ENCODE measurements at places on chromosomes 7 and 10.

DNA sequence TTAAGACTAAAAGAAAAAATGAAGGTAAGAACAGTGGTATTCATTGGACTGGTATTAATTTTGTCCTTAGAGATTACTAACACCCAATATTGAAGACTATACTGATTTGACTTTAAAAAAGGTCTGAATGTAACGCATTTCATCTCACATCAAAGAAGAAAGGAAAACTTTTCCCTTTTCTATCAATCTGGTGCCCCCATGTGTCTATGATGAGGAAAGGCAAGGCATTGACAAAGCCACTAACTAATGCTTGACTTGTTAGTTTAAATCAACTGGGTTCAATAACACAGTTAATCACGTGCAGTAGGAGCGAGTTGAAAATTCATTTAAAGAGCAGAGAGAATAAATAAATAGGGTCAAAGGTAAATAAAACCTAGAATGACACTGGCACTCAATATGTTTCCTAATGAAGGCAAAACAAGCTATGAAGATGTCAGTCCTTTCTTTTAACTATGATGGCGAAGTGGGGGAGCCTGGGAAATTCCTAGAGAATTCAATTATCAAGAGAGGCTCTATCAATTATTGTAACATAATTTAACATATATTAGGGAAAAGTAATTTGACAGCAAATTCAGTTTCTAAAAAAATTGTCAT lies 180.9 kb downstream of the ANK3 start:
- peak; percentile 10 for DNase-seq

DNA sequence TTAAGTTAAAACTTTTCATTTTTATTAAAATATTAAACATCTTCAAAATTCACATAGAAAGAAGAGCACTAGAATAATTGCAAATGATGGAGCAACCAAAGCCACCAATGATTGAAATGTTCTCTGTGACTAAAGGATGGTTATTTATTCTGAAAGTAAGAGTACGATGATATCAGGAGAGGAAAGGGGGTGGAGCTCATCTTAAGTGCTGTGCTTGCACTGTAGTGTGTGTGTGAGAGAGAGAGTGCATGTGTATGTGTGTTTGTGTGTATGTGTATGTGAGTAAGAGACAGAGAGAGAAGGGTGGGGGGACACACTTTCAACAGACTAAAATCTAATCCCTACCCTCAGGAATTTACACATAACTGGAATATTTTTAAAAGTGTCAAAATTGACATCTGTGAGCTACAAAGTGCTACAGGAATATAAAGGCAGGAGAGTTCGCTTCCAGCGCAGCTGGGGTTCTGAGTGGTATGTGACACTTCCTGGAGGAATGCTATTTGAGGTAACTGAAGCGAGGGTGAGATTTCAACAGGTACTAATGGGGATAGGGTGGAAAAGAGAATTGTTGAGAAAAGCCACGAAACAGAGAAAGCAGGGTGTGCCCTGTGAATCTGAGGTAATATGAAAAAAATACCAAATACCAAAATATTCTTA lies 57.2 kb upstream of the SMNDC1 start:
- no peak for DNase-seq

DNA sequence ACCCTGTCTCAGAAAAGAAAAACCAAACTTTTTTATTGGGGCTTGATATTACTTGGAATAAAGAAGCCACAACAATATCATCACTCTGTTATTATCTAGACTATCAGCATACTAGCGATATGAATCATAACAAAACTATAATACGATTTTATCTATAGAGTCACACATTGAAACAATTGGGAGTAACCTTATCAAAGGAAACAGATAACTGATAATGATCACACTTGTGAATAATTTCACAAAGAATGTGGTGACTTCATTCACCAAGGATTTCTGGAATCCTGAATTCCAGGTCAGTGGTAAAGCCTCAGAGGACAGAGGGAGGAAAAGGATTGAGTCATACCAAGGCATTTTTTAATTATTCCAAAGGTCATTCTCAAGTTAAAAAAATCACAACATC lies 32.1 kb upstream of the NMT2 start:
- DNase-seq = no peak

- DNase-seq = no peak
Observed at GRCh38 chr7:43137811-43138210, 25.4 kb downstream of the HECW1 start.

DNA sequence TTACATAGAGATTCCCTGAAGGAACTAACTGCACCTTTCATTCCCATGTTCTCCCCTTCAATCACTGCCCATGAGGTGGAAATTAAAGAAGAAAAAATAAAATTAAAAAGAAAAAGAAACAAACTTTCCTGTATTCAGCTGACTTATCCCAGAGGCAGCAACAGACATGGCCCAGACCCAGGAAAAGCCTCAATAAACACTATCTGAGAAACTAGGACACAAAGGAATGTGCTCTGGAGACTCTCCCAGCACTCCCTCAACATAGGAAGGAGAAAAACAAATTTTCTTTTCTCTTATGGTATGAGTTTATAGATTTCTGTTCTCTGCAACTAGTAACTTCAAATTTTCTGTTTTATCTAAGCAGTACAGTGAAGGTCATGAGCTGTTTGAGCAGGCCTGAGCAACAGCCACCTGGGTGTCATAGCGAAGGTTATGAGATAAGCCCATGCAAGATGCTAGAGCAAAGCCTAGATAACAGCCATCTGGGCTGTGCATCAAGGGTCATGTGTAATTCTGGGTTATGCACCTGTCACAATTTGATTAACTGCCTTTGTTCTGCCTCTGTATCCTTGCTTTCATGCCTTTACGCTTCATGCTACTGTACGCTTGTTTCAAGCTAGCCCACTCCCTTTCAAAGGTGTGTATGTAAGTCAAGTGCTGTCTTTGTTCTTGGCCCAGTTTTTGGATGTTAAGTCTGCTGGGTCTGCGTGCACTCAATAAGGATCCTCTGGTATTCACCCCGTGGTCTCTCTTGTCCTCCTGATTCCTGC lies 11.0 kb upstream of the OR6B1 start:
- DNase-seq = no peak

- peak; percentile 96 for DNase-seq
Observed at GRCh38 chr7:140506788-140507464, 27.6 kb upstream of the MKRN1 start.

- DNase-seq = peak; percentile 57
Observed at GRCh38 chr10:32346551-32347362, at the start of gene EPC1. TSS of gene EPC1 (minus strand) at chr10:32347158. CDS start at chr10:32346915, 243 bp downstream.

DNA sequence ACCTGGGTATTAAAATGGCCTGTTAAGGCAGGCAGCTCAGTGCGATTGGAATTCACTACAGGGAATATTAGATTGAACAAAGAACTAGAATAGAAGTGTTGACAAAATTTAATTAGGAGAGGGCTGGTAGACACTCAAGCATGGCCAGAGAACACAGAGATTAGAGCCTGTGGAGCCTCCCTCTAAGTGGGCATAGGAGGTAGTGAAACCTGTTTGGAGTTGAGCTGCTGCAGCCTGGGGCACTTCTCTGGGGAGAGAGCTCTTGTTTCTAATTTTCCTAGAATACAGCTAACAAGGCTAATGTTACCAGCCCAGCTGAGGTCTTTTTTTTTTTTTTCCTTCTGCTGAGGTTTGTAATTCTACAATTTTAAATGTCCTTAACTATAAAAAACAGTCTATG lies 46.4 kb downstream of the TMEM168 start:
- DNase-seq = peak; percentile 74

DNA sequence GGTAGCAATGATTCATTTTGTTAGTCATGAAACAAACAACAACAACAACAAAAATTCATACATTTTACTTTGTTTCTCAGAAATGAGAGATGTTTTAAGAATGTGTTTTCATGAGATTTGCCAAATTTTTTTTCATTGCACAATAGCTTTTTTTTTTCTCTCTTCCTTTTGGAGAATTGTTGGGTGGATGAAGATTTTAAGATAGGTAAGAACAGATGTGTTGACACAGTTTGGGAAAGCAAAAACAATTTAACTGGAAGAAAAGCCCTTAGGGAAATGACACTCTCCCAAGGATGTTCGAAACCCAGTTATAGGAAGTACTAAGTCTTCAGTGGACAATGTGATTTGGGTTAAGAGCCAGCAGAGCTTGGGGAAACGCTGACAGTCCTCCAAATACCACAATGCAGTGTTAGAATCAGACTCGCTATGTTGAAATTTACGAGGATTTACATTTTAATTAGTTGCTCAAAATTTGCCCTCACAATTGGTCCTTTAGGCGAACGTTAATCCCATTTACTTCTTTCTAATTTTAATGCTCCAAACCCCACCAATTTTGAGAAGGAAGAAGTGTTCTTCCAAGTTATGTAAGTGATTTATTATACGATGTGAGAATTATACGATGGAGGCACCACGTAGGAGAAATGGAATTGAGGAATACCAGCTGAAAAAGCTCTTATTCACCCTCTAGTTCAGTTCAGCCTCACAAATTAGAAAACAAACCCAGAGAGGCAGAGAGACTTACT lies 61.2 kb downstream of the HHEX start:
- no peak for DNase-seq

GRCh38 chr10:127485153-127485857 lies 63.8 kb upstream of the NPS start:
- no peak for DNase-seq

DNA sequence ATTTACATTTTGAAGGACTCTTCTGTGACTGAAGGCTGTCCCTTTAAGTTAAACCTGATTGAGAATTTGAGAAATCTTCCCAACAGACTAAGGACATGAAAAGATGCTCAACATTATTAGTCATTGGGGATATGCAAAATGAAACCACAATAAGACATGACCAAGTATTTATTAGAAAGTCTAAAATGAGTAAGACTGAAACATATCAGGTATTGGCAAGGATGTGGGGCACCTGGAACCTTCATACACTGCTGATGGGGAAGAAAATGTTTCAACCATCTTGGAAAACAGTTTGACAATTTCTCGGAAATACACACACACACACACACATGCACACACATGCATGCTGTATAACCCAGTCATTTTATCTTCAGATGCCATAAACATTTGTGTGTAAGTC lies 132.1 kb upstream of the CDK6 start:
- DNase-seq = no peak

GRCh38 chr7:44434201-44434600 lies 56.3 kb downstream of the NUDCD3 start:
- no peak for DNase-seq

Measured in NCI-H526 treated with DMSO at 0.1 percent for 48 hours (cell line).